ENCODE measurements at places on chromosomes 5 and 9.
A peak's percentile ranks its signal among the peaks of the same experiment; 100 is the strongest.

- peak; percentile 65 for DNase-seq
Measured at GRCh38 chr9:127503947-127504886, 52.9 kb downstream of the LRSAM1 start.

DNA sequence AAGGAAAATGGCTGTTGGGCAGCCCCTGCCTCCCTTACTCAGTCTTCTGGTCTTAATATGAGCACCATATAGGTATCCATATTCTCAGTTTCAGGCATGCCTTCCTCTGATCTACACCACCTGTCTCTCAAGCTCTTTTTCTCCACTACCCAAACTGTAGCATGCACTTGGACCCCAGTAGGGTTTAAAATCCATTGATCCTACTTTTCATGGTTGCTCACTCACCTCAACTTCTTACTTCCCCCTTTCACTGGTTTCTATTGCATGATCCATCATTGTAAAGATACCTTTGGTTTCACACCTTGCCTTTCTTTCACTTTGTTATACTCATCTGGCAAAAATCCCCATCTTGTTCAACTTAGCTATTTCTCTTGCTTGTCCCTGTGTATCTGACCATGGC, 159.4 kb downstream of the KDM4C start:
- no peak for DNase-seq

DNA sequence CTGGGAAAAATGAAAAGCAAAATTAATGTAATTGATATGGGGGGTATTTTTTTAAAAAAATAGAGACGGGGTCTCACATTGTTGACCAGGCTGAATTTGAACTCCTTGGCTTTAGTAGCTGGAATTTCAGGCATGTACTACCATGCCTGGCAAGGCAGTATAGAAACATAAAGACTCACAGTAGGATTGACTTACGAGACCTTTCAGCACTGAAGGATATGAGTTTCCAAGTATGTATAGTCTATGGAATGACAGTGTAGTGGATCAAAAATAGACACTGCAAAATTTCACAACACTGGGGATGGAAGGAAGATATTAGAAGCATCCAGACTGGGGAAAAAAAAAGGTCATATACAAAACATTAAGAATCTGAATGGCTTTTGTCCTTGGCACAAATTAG, 6.8 kb downstream of the DCP2 start:
- DNase-seq: no peak

GRCh38 chr5:142697356-142698255, 11.7 kb upstream of the FGF1 start:
- DNase-seq: no peak

- DNase-seq: no peak
Measured at GRCh38 chr9:133892193-133892920, 99.8 kb downstream of the VAV2 start.

DNA sequence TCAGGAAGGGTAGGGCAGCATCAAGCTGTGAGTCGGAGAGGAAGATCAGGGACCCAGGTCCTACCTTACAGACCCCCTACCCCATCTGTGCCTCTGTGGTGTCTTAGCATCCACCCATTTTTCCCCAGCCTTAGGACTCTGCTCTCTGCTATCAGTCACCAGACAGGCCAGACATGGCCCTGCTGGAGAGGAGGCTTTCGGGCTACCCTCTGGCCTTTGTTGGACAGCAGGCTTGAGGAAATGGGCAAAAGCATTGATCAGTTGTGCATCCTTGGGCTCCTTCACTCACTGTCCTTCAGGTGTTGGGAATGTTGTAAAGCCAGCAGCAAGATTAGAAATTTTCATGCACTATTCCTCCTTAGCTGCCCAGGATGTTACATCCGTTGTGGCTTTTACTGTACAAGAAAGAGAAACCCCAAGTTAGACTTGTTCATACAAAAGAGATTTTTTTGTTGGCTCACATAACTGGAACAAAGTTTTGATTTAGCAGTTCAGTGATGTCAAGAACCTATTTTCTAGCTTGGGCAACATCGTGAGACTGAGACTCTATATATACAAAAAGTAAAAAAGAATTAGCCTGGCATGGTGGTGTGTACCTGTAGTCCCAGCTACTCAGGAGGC, 17.4 kb upstream of the TNFAIP8 start:
- DNase-seq: no peak

DNA sequence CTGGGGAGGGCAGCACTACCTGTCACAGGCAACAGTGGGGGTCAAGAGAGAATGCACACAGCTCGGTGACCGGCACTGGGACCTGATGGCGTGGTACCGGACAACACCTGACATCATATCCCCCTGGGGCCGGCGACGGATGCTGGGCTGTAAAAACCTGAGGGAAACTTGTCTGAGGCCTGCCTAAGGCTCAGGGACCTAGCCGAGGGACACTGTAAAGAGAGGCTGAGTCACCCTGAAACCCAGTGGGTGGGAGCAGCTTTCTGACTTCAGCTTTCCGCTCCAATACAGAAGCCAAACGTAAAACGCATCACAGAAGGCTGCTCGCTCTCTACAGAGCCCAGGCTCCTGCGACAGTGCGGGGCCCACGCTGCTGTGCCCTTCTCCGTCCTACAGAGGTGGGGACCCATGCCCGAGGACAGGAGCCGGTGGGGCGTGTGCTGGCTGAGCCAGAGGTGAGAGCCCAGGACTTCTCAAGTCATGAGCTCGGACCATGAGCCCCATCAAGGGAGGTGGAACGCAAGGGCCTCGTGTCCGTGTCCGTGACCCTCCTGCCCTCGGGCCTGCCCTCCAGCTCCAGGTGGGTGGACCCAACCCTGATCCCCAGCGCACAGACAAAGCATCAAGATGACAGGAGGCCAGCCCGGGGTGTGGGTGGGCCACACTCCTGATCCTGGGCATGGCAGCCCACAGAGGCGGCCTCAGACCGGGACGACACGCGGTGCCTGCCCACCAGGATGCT, 5.3 kb downstream of the RALGDS start:
- peak; percentile 21 for DNase-seq

DNA sequence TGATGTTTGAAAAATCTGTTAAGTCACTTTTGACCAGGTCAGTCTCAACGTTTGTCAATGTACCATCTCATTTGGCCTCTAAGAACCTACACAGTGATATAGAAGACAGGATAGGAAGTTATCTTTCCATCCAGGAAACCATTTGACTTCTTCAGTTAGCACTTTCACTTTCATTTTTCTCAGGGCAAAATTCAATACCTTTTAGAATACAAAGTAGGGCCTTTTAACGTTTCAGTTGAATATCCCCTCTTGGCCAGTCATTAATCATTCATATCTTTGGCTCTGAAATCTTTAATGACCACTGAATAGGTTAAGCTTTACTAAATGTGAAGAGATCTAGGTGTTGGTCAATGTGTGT, 101.1 kb upstream of the GNAQ start:
- DNase-seq: no peak

DNA sequence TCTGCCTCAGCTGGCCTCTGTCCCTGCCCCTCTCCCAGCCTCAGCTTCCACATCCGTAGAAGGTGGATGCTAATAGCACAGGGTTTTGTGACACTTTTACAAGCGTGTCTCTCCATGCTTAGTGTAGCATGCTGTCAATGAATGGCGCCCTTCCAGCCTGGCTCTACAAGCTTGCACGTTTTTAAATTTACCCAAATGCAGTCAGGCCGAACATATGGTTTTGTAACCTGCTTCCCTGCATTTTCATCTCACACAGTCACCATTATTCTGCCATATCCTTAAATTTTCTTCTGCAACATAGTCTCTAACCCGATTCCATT, 28.8 kb downstream of the FAM163B start:
- no peak for DNase-seq

GRCh38 chr5:116378007-116378776, 196.4 kb downstream of the SEMA6A start:
- no peak for DNase-seq

GRCh38 chr9:15468145-15468544, 42.6 kb downstream of the PSIP1 start:
- no peak for DNase-seq

DNA sequence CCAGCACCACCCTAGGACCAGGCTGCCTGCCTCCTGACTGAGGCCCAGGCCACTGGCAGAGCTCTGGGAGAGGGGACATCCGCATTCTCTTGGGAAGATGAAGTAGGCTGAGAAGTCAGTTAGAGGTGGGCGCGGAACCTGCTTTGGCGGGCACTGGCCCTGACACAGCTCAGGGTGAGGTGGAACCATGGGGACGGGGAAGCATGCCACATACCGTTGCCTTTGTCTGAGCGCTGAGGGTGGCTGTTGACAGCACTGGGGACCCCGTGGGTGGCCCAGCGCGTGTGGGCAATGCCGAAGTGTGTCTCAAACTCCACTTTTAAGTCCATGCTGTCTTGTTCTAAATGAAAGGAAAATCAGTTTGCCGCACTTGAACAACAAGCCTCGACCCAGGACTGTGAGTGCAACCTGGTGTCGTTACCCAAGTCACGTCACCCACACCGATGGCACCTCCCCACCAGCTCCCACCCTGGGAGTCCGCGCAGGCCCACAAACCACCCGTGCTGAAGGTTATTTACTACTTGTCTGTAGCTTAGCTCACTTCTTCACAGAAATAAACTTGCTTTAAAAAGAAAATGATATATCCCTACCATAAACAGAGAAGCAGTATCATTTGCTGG, 17.4 kb downstream of the GFPT2 start:
- no peak for DNase-seq

GRCh38 chr9:11312966-11313365, 700.2 kb upstream of the PTPRD start:
- no peak for DNase-seq

DNA sequence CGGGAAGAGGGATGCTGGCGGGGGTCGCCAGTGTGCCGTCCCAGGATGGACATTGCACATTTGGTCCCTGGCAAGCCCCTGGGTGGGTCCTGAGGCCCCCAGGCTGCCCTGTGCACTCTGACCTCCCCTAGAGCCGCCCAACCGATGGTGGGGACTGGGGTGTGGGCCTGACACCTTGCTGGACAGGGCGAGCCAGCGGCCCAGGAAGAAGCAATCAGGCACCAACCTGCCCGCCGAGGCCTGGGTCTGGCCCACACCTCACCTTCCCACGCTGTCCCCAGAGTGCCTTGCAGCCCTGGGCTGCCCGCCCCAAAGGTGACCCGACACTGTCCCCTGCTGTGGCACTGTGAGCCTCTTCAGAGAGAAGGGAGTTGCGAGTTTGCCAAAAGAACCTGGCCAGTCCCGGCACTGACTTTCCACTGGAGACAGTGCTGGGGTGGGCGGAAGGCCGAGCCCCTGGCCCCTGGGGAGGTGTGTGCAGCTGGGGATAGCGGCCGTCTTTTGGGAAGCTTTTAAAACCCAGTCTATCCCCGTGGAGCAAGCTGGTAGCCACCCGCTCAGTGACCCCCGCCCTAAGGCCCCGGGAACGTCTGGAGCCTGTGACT, 12.0 kb upstream of the NRARP start:
- no peak for DNase-seq

DNA sequence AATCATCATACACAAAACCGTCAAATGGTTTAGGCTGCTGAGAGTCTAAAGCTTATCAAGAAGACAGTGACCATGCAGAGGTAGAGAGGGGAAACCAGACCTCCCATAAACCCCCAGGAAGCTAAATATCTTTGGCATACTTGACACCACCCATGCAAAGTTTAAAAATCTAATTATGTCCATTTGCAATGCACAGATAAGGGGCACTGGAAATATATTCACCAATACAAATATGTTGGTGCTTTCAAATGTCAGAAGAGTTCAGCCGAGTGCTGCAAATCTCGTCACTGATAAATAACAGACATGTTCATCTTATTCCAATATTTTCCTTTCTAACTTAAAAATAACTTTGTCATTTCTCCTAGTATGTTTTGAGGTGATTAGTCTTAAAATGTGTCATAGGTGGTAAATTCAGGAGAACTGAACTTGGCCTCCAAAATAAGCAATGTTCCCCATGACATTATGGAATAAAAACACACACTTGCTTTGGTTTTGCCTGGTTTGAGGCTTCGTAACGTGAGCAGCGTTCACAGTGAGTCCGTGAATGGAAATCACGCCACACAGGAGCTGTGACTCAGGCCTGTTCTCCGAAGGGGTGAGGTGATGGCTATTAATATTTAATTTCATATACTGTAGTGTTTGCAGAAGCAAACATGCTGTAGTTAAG, 182.2 kb downstream of the AOPEP start:
- no peak for DNase-seq

All from activated CD4-positive, CD25-positive, alpha-beta regulatory T cell (primary cell).